NCI-H1105 (cell line): ENCODE measurements at places on chromosomes 1 and 21.

- no peak for DNase-seq
Measured at GRCh38 chr1:198725090-198725489, 86.2 kb downstream of the PTPRC start.

- peak; percentile 90 for DNase-seq
Measured at GRCh38 chr1:27659497-27660299, 12.3 kb downstream of the IFI6 start.

GRCh38 chr21:46100426-46100825, 2.5 kb downstream of the COL6A2 start:
- DNase-seq: no peak

- DNase-seq: peak; percentile 88
Measured at GRCh38 chr1:61742620-61743430, 545 bp downstream of the PATJ start.

GRCh38 chr1:171256940-171257606, 8.8 kb downstream of the FMO1 start:
- no peak for DNase-seq

DNA sequence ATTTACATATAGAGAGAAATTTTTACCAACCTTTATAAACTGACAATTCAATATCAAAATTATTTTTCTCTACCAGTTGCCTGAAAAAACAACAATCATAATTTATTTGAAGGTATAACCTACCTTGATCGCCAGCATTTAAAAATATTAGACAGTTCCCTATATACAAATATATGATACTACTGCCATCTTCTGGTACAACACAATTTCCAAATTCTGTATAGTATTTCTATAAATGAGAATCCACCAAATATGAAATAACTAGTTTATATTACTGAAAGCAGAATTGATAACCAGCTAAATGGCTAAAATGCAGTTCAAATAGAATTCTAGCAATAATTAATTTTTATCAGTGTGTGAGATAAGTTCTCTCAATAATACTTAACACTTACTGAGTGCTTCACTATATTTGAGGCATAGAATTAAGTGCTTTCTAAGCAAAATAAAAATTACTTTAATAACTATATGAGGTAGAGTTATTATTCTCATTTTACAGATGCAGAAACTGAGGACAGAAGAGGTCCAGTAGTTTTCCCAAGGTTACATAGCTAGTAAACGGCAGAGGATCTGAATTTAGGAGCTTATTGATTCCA, 75.6 kb downstream of the PIGK start:
- DNase-seq: no peak

DNA sequence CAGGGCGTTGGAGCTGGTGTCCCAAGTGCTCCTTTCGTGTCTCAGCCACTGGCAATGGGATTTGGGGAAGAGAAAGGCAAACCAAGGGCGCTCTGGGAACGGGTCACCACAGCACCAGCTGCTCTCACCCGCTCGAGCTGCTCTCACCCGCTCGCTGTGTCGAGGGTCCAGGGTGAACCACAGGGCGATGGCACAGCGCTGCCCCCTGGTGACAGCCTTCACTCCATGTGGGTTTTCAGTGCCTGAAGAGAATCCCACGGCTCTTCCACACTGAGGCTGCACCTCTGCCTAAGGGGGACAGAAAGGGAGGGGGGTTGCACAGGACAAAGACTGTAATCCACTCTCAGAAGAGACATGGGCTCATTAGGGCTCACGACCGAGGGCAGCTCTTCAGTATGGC, 7.1 kb upstream of the CLDN19 start:
- peak; percentile 41 for DNase-seq

DNA sequence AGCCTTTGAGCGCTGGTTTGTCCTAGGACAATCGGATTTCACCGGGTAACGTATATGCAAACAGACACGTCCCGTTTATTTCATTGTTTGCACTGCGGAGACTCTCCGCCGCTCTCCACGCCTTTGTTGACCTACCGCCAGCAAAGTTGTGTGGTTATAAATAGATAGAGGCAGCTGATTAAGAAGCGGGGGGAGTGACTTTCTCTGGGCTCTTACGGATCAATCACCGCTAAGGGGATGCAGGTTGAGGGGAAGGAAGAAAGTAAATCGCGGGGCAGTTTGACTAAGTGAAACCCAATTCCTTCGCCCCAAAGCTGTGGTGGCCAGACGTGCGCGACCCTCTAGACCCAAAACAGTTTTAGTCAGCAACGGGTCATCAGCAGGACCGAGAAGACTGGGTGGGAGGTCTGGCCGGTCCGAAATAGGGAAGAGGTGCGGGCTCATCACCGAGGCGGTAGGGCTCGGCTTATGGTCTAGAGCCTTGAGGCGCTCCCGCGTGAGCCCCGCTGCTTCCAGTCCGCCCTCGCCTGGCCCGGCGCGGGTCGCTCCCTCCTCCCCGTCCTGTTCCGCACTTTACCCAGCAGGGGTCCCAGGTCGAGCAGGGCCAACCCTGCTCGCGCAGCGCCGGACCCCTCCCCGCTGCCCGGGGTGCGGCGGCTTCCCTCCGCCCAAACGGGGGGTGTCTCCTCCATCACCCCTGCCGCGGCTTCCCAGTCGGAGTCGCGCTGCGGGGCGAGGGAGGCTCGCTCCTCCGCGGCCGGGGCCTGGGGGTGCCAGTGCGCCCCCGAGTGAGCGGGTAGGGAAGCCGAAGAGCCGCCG, 120.8 kb upstream of the RRP15 start:
- DNase-seq: peak; percentile 61

GRCh38 chr21:33032434-33033047, 6.8 kb downstream of the OLIG2 start:
- no peak for DNase-seq

- DNase-seq: no peak
Measured at GRCh38 chr1:10947691-10948462, 64.6 kb upstream of the TARDBP start.

DNA sequence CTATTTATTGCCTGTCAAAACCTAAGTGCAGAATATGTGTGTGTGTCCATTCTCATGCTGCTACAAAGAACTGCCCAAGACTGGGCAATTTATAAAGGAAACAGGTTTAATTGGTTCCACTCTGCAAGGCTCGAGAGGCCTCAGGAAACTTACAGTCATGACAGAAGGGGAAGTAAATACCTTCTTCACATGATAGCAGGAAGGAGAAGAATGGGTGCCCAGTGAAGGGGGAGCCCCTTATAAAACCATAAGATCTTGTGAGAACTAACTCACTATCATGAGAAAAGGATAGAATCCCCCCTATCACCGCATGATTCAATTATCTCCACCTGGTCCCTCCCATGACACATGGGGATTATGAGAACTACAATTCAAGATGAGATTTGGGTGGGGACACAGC, 300.7 kb upstream of the SNX7 start:
- DNase-seq: no peak

GRCh38 chr1:116765962-116766361, 11.7 kb downstream of the CD2 start:
- no peak for DNase-seq
